ENCODE measurements at places on chromosomes 7 and 10.

DNA sequence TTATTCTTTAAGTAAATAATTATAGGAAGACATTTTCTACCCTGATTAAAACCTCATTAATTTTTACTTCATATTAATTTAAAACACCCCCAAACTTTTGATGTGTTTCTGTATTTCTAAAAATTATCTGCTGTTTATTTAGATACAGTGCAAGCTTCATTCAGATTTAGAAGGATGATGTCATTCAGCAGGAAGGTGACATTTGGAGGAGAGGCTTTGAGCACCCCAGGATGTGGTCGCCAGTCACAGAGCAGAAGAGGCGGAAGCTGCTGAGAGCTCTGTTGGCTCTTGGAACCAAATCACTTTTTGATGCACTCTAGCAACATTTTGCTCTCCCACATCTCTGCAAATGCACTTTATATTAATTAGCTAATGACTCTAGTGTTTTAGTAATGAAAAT lies 233.9 kb upstream of the CACNA2D1 start:
- peak; percentile 47 for DNase-seq

GRCh38 chr7:44759246-44759645 lies 10.6 kb downstream of the ZMIZ2 start:
- no peak for DNase-seq

GRCh38 chr7:80089366-80089765 lies 45.3 kb upstream of the GNAI1 start:
- DNase-seq = no peak

- peak; percentile 18 for DNase-seq
These were observed 424 bp downstream of the EGFR start for GRCh38 chr7:55019191-55019690.

GRCh38 chr10:110007161-110007700 lies 553 bp upstream of the ADD3 start:
- no peak for DNase-seq

DNA sequence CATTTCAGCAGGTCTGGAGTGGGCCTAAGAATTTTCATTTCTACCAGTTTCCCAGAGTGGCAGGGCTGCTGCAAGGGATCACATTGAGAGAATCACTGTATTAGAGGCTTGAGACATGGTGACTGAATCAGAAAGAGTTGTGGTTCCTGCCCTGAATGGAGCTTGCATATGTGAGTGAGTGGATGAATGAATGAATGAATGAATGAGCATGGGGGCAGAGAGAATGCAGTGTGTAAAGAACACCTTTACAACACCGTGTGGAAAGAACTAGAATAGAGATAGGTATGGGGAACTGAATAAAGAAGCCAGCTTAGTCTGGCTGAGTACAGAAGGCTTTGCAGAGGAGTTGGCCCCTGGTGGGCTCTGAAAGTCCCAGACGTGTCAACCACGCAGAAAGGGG lies 142.8 kb upstream of the AGK start:
- DNase-seq = no peak

GRCh38 chr10:61923210-61923949 lies 21.9 kb downstream of the ARID5B start:
- peak; percentile 40 for DNase-seq

- no peak for DNase-seq
These were observed 32.3 kb upstream of the NPTX2 start for GRCh38 chr7:98584830-98585229.

GRCh38 chr10:18582803-18583202 lies 68.6 kb downstream of the NSUN6 start:
- peak; percentile 31 for DNase-seq

DNA sequence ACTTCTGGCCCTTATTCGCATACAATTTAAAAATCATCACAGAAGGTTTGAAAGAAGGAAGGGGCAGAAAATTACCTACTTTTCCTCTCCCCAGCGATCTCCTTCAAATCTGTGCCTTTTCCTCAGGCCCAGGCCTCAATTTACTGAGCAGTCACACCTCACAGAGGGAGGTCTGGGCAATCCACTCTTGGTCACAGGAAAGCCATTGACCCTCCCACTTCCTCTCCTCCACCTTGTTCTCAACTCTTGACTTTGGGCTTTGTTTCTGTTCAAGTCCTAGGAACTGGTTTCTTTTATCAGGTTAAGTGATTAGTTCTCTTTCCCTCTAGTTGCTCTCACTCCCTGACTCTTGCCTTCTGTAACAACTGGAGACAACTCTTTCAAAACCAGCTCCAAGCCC lies 37.0 kb upstream of the ATRNL1 start:
- no peak for DNase-seq

DNA sequence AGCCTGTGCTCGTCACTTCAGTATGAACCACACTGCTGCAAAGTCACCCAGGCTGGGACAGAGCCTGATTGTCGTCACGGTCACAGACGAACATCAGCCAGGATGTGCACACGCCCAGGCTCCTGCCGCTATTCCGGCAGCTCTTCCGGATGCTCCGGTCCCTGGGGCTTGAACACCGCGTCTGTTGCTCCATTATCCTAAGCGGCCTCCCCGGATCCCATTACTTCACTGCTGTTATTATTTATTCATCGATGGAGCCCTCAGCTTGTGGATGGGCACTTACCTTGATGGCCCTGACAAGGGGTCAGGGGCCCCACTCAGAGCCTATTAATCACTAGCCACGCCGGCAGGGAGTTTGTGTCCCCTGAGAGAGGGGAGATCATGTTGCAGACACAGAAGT lies 120.8 kb upstream of the PCBD1 start:
- no peak for DNase-seq

- DNase-seq = no peak
These were observed 37.2 kb upstream of the EPC1 start for GRCh38 chr10:32384171-32384570.

- no peak for DNase-seq
These were observed 2.0 kb downstream of the JAZF1 start for GRCh38 chr7:28178599-28178998.

Measured in brain microvascular endothelial cell (primary cell).